ENCODE measurements at places on chromosomes 1 and 21.

DNA sequence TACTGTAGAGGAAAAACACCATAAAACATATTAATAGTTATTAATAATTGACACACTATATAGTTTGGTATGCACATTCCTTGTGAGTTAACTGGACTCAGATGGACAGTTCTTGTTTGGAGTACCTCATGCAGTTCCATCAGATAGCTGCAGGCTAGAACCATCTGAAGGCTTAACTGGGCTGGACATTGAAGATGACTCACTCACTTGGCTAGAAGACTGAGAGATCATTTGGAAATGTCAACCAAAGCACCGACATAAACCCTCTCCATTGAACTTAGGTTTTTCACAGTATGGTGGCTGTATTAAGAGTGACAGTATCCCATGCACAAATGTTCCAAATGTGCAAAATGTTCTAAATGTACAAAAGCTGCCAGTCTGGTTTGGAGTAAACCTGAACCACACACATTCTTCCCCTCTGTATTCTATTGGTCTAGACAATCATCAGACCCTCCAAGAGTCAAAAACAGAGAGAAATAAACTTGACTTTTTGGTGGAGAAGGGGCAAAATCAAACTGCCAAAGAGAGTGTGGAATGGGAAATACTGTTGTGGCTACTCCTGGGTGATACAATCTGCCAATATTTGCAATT, 708.4 kb downstream of the KCNT2 start:
- DNase-seq = no peak

DNA sequence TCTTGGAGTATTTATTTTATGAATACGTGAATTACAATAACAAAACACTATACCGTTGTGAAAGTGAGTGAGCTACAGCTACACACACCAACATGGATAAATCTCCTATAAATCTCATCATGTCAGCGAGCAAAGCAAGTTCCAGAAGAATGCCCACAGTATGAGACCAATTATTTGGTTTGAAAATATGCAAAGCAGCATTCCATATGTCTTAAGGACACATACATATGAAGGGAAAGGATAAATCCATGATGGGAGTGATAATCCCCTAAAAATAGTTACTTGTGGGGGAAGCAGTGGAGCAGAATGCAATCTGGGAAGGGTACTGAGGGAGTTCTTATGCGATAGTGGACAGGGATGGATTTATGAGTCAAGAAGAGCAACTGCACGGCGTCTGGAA, 261.3 kb downstream of the DISC1 start:
- DNase-seq = no peak

DNA sequence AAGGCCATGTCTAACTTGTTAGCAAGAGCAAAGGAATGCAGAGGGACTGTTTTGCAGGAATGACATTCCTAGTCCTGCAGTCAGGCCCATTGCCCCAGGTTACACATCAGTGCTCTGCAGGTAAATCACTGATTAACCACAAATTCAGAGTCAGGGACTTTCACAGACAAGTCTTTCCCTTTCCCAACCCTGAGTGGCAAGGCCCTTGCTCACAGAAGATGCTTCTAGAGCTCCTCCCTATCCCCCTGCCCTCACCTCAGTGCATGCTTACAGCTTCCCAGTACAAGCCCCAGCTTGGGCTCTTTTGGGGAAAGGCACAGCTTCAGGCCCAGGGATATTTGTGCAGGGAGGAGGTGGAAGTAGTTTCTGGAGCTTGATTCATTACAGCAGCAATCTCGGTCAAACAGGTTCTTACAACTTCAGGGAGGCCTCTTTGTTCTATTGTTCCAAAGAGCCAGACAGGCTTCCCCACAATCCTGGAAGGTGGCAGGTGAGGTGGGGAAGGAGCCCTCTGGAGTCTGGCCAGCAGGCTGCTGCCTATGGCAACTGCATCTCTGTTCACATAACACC, 53.9 kb downstream of the CASQ2 start:
- DNase-seq = peak; percentile 77

DNA sequence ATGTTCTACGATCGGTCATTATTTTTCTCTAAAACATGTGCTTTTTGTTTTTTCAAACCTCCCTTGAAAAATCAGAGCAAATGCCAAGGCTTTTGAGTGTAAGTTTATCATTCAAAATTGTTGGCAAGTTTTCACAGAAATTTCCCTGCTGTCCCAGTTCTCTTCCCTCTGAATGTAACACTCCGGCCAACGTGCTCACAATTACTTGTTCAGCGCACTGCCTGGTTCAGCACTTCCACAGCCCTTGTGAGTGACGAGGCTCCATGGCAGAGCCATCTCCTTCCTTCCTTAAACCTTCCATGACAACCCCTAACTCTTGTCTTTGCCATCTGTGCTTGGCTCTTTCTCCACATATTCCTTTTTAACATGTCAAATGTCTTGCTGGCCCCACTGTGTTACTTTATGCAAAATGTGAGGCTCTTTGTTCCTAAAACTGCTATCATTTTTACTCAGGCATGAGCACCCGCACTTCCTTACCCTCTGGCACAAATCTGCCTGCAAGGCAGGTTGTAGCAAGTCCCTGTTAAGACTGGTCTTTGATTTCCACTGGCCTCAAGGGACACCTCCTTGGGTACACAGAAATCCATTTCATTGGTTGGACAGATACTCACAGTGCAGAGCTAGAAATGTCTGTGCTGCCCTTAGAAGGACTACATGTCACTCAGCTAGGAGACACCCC, 142.8 kb downstream of the HUNK start:
- no peak for DNase-seq

- DNase-seq = no peak
These were observed 7.3 kb upstream of the TBX15 start for GRCh38 chr1:118995312-118996016.

DNA sequence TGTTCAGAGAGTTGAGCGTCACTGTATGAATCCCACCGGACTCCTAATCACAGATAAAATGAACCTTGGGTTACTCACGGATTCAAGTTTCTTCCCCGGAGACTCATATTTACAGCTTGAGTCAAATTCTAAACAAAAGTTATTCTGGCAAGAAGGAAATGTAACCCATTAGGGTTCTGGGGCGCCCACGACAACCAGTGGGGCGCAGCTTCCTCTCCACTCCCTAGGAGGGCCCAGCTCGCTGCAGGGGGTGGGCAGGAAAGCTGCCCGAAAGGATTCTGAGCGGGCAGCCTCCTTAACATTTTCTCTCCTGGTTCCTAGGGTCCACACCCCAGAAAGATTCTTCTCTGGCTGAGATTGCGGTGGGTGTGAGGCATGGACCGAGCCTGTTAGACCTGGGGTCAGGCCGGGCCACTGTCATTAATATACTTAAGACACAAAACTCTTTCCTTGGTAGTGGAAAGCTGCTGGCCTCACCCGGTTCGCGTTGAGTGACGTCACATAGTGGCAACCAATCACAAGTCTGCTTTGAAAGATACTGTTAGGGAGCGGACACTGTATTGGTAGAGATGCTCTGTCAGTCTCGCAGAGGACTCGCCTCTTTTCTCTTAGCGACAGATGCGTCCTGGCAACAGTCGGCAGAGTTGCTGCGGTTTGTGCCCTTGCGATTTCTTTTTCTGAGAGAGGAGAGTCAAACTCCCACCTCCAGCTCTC, 13.6 kb upstream of the MCOLN3 start:
- peak; percentile 85 for DNase-seq

GRCh38 chr1:11494771-11495170, 15.8 kb downstream of the DISP3 start:
- DNase-seq = no peak

GRCh38 chr1:212920246-212920645, 30.1 kb upstream of the VASH2 start:
- DNase-seq = no peak

DNA sequence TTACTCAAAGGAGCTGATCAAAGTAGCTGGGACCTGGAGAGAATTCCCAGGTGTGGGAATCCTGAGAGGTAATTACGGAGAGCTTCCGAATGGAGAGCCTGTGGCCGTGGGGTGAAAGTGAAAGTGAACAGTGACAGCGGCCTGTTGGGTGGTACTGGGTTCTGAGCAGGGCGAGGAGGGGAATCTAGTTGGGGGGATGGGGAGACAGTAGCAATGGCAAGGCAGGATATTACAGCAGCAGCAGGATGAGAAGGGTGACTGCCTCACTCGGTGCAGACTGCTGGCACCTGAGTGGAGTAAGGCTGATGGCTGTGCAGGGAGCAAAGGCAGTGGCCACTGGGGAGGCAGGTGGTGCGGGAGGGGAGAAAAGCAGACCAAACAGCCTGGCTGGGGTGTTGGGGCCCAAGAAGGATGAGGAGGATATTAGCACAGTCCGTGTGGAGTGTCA, 70.3 kb upstream of the PRDX6 start:
- DNase-seq = no peak

GRCh38 chr1:182235604-182235951, 156.0 kb downstream of the GLUL start:
- DNase-seq = no peak

DNA sequence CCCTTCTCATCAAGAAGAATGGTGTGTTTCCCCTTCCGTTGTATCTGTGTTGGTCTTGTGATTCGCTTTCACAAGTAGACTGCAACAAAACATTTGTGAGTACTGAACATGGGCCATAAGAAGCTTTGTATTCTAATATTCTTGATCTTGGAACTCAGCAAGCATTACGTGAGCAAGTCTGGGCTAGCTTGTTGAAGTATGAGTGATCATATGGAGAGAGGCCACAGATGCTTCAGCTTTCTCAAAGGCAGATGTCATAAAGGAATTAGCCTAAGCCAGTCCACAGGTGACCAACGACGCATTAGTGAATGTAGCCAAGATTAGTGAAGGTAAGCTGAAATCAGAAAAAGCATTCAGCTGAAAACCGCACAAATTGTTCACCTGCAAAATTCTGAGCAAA, 609.6 kb upstream of the NEGR1 start:
- DNase-seq = no peak

DNA sequence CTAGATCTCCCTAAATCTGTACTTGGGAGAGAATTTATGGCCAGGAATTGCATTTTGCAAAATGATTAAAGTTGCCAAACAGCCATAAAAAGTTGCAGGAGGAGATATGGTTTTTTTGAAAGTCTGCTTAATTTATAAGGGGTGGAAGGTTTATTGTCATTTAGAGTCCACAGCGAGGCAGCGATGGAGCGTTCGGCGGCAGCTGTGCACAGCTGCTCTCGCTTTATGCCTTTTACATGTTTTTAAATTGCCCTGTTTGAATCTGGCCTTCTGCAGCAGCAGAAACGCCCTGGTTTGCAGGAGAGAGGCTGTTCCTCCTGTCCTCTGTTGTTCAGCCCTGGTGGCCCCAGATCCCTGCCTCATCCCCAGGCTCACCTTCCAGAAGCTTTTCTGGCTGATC, 144.9 kb upstream of the POU3F1 start:
- DNase-seq = no peak

- DNase-seq = no peak
These were observed 47.8 kb upstream of the BTG3 start for GRCh38 chr21:17660452-17660851.

DNA sequence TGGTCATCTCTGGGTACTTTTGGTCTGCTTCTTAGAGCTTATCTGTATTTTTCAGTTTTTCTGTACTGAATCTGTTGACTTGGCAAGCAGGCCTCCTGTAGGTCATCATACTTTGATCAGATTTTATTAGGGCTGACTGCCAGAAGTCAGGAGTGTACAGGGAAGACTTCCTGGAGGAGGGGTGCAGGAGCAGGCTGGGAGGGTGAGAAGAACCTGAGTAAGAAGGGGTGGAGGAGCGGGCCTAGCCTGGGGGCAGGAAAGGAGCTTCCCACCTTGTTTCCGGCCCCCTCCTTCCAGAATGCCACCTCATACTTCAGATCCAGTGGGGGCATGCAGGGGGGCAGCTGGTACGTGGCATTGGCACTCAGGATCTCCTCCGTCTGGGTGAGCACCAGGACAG, 18.3 kb upstream of the IL22RA1 start:
- DNase-seq = no peak

GRCh38 chr21:37369307-37369854, 2.8 kb downstream of the DYRK1A start:
- no peak for DNase-seq

- DNase-seq = no peak
These were observed 28.9 kb upstream of the CD5L start for GRCh38 chr1:157870490-157870889.

DNA sequence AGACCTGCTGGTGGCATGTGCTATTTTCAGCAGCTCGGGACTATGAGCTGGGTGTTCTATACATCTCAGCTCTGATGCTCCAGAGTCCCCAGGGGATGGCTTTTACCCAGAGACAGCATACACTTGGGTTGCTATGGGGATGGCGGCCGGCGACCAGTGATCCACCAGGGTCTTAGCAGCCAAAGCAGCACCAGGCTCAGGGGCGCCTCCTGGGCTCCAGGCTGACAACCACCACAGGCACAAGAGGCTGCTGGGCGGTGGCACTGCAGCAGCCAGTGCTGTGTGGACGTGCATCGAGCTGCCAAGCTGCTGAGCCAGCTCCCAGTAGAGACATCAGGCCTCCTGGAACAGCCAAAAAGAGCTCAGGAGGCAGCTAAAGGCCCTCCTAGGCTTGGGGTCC, 37.6 kb upstream of the CLSTN1 start:
- no peak for DNase-seq

- no peak for DNase-seq
These were observed 11.9 kb downstream of the RAP1A start for GRCh38 chr1:111631502-111631901.

- DNase-seq = no peak
These were observed 123.2 kb upstream of the TNFSF4 start for GRCh38 chr1:173330149-173330951.

GRCh38 chr1:54339126-54339525, 67.1 kb downstream of the SSBP3 start:
- DNase-seq = no peak

GRCh38 chr1:228142701-228143136, 2.6 kb downstream of the GUK1 start:
- no peak for DNase-seq

DNA sequence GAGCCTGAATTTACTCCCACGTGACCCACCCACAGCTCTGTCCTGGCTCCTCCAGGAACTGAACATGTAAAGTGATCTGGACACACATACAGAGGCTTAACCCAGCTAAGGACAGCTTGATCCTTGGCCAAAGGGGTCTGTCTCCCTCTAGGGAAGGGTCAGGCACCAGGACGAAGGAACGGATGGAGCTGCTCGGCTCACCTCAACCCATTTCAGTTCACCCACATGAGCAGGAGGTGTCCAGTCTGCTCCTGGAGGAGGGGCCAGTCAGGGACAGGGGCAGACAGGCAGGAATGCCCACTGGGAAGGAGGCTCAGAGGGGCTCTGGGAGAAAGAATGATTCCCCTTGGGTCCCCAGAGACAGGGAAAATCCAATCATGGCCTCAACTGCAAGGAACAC, 567.2 kb downstream of the PTPRU start:
- no peak for DNase-seq

Measured in NCI-H1105 treated with DMSO at 0.1 percent for 48 hours (cell line).